ENCODE measurements at places on chromosomes 4 and X.

DNA sequence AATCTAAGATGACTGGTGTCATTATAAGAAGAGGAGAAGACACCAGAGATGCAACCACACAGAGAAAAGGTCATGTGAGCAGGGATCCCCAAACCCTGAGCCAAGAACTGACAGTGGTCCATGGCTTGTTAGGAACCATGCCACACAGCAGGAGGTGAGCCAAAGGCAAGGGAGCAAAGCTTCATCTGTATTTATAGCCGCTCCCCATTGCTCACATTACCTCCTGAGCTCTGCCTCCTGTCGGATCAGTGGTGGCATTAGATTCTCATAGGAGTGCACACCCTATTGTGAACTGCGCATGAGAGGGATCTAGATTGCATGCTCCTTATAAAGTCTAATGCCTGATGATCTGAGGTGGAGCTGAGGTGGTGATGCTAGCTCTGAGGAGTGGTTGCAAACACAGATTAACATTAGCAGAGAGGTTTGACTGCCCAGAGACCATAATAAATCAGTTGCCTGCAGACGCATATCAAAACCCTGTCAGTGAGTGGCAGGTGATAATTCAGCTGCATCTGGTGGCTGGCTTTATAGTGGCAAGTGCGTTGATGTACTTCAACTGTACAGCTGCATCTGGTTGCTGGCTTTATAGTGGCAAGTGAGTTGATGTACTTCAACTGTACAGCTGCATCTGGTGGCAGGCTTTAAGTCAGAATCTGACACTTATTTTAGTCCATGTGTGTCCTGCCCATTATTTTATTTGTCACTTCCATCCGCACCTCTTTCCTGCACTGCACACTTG lies 19.8 kb upstream of the CXCL2 start:
- DNase-seq: no peak

DNA sequence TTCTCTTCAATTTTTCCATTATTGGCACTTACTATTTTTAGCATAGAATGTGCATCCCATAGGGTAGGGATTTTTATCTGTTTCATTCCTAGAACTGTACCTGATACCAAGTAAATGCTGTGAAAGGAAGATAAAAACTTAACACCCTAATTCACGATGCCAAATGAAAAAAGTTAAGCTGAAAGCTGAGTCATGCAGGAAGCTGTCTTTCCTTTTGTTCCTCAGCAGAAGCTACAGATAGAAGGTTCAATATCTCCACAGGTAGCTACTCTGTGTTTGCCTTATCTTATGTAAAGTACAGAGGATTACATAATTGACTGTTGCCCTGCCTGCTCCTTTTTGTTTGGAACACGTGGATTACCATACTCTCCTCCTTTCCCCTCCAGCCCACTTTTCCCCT lies 77.0 kb downstream of the LRP2BP start:
- DNase-seq: no peak

GRCh38 chrX:12060489-12061260 lies 77.6 kb upstream of the FRMPD4 start:
- DNase-seq: no peak

DNA sequence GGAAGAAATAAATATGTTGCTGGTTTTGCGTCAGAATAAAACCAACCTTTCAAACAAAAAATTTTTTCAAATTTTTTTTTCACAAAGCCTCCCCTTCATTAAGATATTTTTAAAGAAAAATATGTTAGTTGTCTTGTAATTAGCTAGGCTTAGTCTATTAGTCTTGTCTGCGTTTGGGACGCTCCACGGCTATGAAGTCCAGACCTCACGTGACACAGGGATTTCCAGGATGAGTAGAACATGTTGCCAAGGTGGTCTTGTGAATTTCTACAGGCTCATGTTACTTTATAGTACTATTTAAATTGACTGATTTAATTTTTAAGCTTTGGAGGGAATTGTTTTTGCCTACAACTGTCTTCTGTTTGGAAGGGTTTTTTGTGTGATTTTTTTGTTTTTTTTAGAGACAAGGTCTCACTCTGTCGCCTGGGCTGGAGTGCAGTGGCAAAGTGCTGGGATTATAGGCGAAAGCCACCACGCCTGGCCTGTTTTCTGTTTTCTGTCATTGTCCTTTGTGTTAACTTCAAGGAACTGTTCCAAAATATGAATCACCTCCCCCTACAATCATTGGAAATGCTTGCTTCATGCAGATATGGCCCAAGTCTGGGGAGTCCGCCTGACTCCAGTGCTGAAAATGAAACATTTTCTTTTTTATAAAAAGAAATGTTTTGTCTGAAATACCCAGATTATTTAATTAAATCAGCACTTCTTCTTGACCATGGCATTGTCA lies 26.2 kb downstream of the TMEM144 start:
- no peak for DNase-seq
